ENCODE measurements at places on chromosomes 3 and 15.

GRCh38 chr3:62665627-62666437 lies 209.4 kb downstream of the CADPS start:
- H3K27me3 ChIP-seq, result no peaks in the 10 kb centered on the region

DNA sequence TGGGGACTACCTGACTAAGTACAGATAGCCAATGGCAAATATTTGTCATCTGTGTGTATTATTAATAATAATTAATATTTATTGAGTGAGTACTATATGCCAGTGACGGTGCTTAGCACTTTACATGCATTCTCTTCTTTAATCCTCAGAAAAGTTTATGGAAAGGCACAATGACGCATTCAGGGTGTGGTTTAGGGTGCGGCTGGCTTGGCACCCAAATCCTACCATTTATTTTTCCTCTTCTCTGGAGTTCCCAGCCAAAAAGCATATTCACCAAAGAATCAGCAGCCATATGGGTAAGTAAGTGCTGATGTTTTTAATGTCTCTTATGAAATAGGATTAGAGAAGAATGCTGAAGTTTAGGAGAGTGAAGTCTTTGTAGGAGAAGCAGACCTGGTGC lies 140.4 kb upstream of the TP63 start:
- no peak for DNase-seq
- H3K36me3 ChIP-seq, result no peaks in the 10 kb centered on the region
- no peak overlapping the region for H3K27ac ChIP-seq

- no peak overlapping the region for H3K27ac ChIP-seq
- no peaks in the 10 kb centered on the region for H3K4me1 ChIP-seq
- no peaks in the 10 kb centered on the region for H3K36me3 ChIP-seq
- H3K4me3 ChIP-seq, result no peak overlapping the region
These were observed 343.9 kb downstream of the ARRDC4 start for GRCh38 chr15:98304371-98304770.

DNA sequence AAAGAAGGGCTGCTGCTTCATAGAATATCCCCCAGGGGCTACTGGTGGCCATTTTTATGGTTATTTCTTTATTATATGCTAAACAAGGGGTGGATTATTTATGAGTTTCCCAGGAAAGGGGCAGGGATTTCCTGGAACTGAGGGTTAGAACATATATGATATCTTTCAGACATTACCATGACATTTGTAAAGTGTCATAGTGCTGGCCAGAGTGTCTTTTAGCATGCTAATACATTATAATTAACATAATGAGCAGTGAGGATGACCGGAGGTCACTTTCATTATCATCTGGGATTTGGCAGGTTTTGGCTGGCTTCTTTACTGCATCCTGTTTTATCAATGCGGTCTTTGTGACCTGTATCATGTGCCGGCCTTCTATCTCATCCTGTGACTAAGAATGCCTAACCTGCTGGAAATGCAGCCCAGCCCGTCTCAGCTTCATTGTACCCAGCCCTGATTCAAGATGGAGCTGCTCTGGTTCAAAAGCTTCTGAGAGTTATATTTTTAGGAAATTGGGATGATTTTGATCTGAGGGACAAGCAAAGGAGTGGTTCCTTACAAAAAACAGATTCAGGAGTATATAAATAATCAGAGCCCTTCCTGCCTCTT lies 9.1 kb upstream of the ZBTB20 start:
- no peak overlapping the region for H3K27ac ChIP-seq
- DNase-seq, result no peak
- peaks cover 4% of the 10 kb centered on the region for H3K36me3 ChIP-seq

DNA sequence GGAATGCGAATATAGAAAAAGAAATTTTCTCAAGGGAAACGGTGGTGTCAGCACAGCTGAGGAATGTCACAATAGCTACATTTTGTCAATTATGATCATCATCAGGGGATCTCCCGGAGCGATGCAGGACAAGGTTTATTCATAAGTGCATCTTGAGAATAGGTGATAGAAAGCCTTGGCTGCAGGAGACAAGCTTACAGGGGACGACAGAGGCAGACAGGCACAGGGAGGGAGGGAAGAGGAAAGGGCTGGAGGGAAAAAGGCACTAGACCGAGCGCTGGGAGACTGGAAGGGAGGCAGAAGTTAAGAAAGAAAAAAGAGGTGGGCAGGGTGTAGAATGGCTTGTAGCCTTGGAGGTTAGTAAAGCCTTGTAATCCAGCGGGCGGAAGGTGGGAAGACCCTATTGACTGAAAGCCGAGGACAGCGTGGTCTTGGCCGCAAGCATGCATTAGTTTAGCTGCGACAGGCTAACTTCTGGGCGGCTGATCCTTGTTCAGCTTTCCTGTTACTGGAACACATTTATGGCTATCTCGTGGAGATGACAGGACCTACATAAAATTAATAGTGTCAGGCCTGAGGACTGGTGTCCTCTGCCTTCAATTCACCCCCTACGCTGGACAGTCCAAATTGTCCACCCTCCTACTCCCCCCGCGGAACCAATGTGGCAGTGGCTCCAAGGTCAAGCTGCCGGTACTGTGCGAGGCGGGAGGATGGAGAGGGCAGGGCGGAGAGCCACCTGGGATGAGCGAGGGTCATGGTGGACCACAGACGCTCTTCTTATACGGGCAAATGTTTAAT lies 1.4 kb upstream of the NECTIN3 start:
- peaks cover 18% of the 10 kb centered on the region for H3K27me3 ChIP-seq
- no peaks in the 10 kb centered on the region for H3K36me3 ChIP-seq
- H3K27ac ChIP-seq, result peak overlapping the region; percentile 65
- DNase-seq, result no peak
- H3K4me1 ChIP-seq, result peaks cover 35% of the 10 kb centered on the region

DNA sequence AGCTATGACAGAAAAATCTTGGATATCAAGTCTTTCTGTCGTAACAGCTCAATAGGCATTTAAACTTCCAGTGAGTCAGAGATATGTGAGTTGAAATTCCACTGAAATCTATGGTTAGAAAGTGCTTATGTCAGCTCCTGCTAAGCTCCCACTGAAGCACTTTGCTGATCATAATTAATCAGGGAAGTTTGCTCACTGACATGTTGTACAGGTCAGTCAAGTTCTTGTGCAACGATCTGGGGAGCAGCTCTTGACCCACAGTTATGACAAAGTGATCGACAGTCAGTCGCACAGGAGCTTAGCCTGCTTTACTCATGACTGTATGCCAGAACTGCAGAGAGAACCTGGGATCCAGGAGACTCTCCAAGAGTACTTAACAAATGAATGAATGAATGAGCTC lies 453.5 kb downstream of the SOX2 start:
- no peaks in the 10 kb centered on the region for H3K4me1 ChIP-seq
- H3K36me3 ChIP-seq, result no peaks in the 10 kb centered on the region
- DNase-seq, result no peak
- H3K4me3 ChIP-seq, result no peak overlapping the region
- no peaks in the 10 kb centered on the region for H3K27me3 ChIP-seq
- H3K27ac ChIP-seq, result no peak overlapping the region

GRCh38 chr15:49023354-49023753 lies 22.9 kb downstream of the SECISBP2L start:
- no peaks in the 10 kb centered on the region for H3K27me3 ChIP-seq
- peaks cover 18% of the 10 kb centered on the region for H3K4me1 ChIP-seq
- no peak for DNase-seq
- no peak overlapping the region for H3K4me3 ChIP-seq
- H3K36me3 ChIP-seq, result peaks cover 54% of the 10 kb centered on the region
- peak overlapping the region; percentile 0 for H3K27ac ChIP-seq

- H3K27ac ChIP-seq, result no peak overlapping the region
- peaks cover 13% of the 10 kb centered on the region for H3K4me1 ChIP-seq
- no peak overlapping the region for H3K4me3 ChIP-seq
- H3K36me3 ChIP-seq, result peaks cover 1% of the 10 kb centered on the region
These were observed 80.9 kb upstream of the PRTG start for GRCh38 chr15:55823699-55824340.

DNA sequence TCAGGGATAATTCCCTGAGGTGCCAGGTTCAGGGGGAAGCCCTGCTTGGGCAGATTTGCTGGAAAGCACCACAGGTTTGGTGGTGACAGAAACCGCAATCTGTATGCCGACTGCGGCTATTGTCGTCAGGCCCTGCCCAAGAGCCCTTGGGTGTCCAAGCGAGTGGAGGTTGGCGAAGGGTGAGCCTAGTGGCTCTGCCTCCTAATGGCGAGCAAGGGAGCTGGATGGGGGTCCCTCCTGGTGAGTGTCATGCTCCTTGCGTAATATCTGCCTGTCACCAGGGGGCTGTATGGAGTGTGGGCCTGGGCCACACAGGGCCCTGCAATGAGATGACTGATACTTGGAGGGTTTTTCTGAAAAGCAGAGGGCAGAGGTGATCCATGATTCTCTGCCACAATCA lies 101.6 kb downstream of the EPHB1 start:
- H3K36me3 ChIP-seq, result no peaks in the 10 kb centered on the region
- no peak for DNase-seq
- no peak overlapping the region for H3K4me3 ChIP-seq
- H3K4me1 ChIP-seq, result no peaks in the 10 kb centered on the region
- no peak overlapping the region for H3K27ac ChIP-seq

- no peaks in the 10 kb centered on the region for H3K4me1 ChIP-seq
- no peaks in the 10 kb centered on the region for H3K36me3 ChIP-seq
- H3K27ac ChIP-seq, result no peak overlapping the region
- no peak overlapping the region for H3K4me3 ChIP-seq
- H3K27me3 ChIP-seq, result peaks cover 15% of the 10 kb centered on the region
These were observed 27.2 kb downstream of the PLD1 start for GRCh38 chr3:171783086-171783485.

GRCh38 chr3:63500196-63500595 lies 152.3 kb upstream of the SNTN start:
- no peaks in the 10 kb centered on the region for H3K27me3 ChIP-seq

Data from activated CD8-positive, alpha-beta memory T cell treated with anti-CD3 and anti-CD28 coated beads, Interleukin-2, amount 10 ng/mL, durations not matched to agents 7 days and 5 days (primary cell).